C1 segment of cervical spinal cord (tissue), 14 donors: ENCODE measurements at places on chromosomes 16 and 17.

- no peak for DNase-seq
Observed at GRCh38 chr16:8426569-8426968, 163.7 kb downstream of the TMEM114 start.

DNA sequence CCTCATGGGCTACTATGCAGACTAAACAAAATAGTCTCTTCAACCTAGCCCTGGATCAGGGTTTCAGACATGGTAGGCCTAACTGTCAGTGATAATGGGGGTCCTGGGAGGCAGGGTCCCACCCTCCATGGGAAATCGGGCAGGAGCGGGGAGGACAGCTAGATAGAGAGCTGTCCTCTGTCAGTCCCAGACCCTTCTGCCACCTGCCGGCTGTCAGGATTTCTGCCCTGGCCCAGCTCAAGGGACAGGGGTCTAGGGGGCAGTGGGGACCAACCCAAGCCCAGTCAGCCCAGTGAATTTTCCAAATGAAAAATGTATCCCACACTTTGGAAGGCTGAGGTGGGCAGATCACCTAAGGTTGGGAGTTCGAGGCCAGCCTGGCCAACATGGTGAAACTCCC, 5.3 kb downstream of the CA7 start:
- DNase-seq: no peak

- no peak for DNase-seq
Observed at GRCh38 chr16:23114131-23114904, 34.9 kb downstream of the USP31 start.

DNA sequence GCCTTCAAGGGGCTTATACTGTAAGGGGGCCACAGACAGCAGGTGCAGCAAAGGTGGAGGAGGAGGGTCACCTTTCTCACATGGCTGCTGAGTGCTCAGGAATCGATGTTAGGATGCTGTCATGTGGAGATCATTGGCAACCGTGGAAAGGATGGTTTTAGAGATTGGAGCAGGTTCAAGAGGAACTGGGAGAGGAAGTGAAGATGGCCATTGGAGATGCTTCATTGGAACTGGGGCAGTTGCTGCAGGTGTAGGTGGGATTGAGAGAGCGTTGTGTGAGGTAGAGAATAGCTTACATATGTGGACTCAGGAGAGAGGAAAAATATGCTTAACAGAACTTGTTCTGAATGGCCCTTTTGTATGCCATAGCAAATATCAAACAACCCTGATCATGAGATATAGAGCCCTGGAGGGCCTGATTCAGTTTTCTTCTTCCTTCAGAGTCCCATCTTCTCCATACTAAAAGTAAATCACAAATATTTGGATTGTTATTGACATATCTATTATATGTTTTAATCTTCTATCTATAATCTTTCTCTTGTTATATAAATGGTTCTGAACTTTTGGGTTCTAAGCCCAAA, 40.8 kb downstream of the LDHD start:
- no peak for DNase-seq

DNA sequence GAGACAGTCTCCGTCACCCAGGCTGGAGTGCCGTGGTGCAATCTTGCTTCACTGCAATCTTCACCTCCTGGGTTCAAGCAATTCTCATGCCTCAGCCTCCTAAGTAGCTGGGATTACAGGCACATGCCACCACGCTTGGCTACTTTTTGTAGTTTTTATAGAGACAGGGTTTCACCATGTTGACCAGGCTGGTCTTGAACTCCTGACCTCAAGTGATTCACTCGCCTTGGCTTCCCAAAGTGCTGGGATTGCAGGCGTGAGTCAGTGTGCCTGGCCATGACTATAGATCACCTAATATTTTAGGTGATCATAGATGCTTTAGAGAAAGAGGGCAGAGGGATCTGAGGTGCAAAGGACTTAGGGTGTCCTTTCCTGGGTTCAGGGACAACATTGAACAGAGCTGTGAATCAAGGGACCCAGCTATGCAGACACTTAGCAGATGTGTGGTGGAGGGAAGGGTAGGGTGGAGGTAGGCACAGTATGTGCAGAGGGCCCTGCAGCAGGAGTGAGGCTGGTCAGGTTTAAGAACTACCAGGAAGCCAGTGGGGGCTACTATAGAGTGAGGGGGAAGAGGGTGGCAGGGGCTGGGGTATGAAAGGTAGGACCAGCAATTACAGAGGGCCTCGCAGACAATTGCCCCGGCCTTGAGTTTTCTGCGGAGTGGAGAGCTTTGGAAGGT, 116.5 kb downstream of the CMIP start:
- no peak for DNase-seq
